ENCODE measurements at places on chromosomes 1 and 21. TPM values are rescaled to one million over a fixed set of nuclear protein-coding genes. Genes with fewer than 3 reads are reported as not detected.

GRCh38 chr1:168520832-168521231, 23.0 kb downstream of the XCL2 start:
- no peak overlapping the region for H3K4me3 ChIP-seq
- 0 out of 2 replicates have a peak, but pooled peaks cover 5% of the 10 kb centered on the region for H3K27me3 ChIP-seq
- no peak overlapping the region for H3K27ac ChIP-seq
- DNase-seq, result no peak
- no peaks in the 10 kb centered on the region for H3K4me1 ChIP-seq
- H3K36me3 ChIP-seq, result no peaks in the 10 kb centered on the region

- peak; percentile 96 for DNase-seq
- H3K4me3 ChIP-seq, result no peak overlapping the region
- no peak overlapping the region for H3K27ac ChIP-seq
- H3K36me3 ChIP-seq, result no peaks in the 10 kb centered on the region
- H3K4me1 ChIP-seq, result peaks cover 12% of the 10 kb centered on the region
- peaks cover 13% of the 10 kb centered on the region for H3K27me3 ChIP-seq
Measured at GRCh38 chr1:156445789-156446263, 54.7 kb downstream of the MEF2D start.

GRCh38 chr1:159090286-159091179, 14.0 kb upstream of the AIM2 start:
- H3K4me1 ChIP-seq, result peaks cover 11% of the 10 kb centered on the region
- peaks cover 13% of the 10 kb centered on the region for H3K27me3 ChIP-seq
- H3K27ac ChIP-seq, result no peak overlapping the region
- no peak overlapping the region for H3K4me3 ChIP-seq

DNA sequence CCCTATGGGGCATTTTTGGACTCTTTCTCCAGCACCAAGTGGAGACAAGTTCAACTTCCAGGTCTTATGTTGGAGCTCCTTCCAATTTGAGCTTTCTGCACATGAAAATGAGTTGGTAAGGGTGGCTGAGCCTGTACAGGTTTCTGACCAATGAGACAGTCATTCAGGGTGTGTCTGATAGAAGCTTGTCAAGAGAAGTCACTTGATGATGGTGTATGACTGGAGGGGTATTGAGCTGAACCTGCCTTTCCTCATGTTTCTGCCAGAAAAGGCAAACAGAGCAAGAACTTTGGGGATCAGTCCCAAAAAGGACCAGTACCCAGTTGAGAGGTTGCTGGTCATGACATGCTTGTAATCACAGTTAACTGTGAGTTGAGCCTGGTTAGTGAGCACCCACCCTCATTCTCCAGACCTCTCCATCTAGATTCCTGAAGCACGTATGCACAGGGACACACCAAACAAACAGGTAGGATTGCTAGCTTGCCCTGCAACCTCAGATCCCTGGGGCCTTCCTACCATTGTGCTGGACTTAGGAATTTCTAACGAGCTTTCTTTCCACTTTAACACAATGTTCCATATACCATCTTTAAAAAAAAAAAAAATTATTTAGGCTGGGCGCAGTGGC, 26.6 kb downstream of the FAM89A start:
- DNase-seq, result peak; percentile 41
- no peak overlapping the region for H3K4me3 ChIP-seq
- H3K36me3 ChIP-seq, result no peaks in the 10 kb centered on the region
- H3K4me1 ChIP-seq, result peaks cover 4% of the 10 kb centered on the region

- no peak overlapping the region for H3K27ac ChIP-seq
- H3K4me1 ChIP-seq, result no peaks in the 10 kb centered on the region
- no peak overlapping the region for H3K4me3 ChIP-seq
- H3K27me3 ChIP-seq, result no peaks in the 10 kb centered on the region
- DNase-seq, result no peak
Measured at GRCh38 chr21:36241717-36242116, 78.3 kb upstream of the MORC3 start.

The TLR5 gene
- total RNA-seq, result 1.2 TPM

- H3K4me1 ChIP-seq, result no peaks in the 10 kb centered on the region
- H3K27me3 ChIP-seq, result peaks cover 34% of the 10 kb centered on the region
- H3K27ac ChIP-seq, result no peak overlapping the region
- no peak for DNase-seq
- peaks cover 28% of the 10 kb centered on the region for H3K36me3 ChIP-seq
Measured at GRCh38 chr1:200856716-200857357, 15.9 kb upstream of the GPR25 start.

- no peak overlapping the region for H3K27ac ChIP-seq
- H3K4me1 ChIP-seq, result peaks cover 13% of the 10 kb centered on the region
- no peak overlapping the region for H3K4me3 ChIP-seq
- no peaks in the 10 kb centered on the region for H3K27me3 ChIP-seq
- DNase-seq, result no peak
Measured at GRCh38 chr1:150762552-150762951, 3.0 kb downstream of the CTSS start.

- H3K36me3 ChIP-seq, result no peaks in the 10 kb centered on the region
- peak overlapping the region; percentile 19 for H3K4me3 ChIP-seq
- no peaks in the 10 kb centered on the region for H3K27me3 ChIP-seq
- DNase-seq, result peak; percentile 70
- peaks cover 21% of the 10 kb centered on the region for H3K4me1 ChIP-seq
Measured at GRCh38 chr1:97989094-97989680, 68.4 kb upstream of the DPYD start.

The GADD45A gene
- 153 TPM for total RNA-seq

DNA sequence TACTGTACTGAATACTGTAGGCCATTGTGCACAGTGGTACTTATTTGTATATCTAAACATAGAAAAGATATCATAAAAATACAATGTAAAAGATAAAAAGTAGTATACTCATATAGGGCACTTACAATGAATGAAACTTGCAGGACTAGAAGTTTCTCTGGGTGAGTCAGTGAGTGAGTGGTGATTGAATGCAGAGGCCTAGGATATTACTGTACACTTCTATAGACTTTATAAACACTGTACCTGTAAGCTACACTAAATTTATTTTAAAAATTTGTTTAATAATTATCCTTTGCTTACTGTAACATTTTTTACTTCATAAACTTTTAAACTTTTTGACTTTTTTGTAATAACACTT, 82.5 kb downstream of the FGGY start:
- no peak overlapping the region for H3K4me3 ChIP-seq
- no peaks in the 10 kb centered on the region for H3K36me3 ChIP-seq
- no peak overlapping the region for H3K27ac ChIP-seq
- H3K27me3 ChIP-seq, result no peaks in the 10 kb centered on the region

GRCh38 chr1:41394959-41395956, 34.0 kb downstream of the FOXO6 start:
- H3K27me3 ChIP-seq, result no peaks in the 10 kb centered on the region
- DNase-seq, result no peak
- H3K27ac ChIP-seq, result no peak overlapping the region
- H3K4me1 ChIP-seq, result no peaks in the 10 kb centered on the region
- H3K4me3 ChIP-seq, result no peak overlapping the region

DNA sequence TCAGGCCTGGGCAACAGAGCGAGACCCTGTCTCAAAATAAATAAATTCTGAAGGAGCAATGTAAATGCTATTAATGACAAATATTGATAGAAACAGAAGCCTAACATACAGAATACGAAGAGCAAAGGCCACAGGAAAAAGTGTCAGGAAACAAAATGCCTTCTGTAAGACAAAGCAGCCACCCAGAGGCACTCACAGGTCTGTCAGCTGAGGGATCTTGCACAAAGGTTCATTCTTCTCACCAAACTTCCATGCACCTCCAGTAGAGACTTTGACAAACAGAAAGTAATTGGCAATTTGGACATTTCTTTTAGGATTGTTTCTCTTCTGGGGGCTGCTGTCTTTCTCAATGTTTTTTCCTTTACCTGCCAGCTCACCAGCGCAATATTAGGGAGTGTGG, 1.2 kb upstream of the ALDH9A1 start:
- H3K27me3 ChIP-seq, result no peaks in the 10 kb centered on the region
- no peak overlapping the region for H3K4me3 ChIP-seq
- no peak overlapping the region for H3K27ac ChIP-seq

- no peak overlapping the region for H3K27ac ChIP-seq
- H3K36me3 ChIP-seq, result no peaks in the 10 kb centered on the region
- no peaks in the 10 kb centered on the region for H3K4me1 ChIP-seq
- no peak overlapping the region for H3K4me3 ChIP-seq
Measured at GRCh38 chr21:34187935-34188334, 114.6 kb downstream of the MRPS6 start.

DNA sequence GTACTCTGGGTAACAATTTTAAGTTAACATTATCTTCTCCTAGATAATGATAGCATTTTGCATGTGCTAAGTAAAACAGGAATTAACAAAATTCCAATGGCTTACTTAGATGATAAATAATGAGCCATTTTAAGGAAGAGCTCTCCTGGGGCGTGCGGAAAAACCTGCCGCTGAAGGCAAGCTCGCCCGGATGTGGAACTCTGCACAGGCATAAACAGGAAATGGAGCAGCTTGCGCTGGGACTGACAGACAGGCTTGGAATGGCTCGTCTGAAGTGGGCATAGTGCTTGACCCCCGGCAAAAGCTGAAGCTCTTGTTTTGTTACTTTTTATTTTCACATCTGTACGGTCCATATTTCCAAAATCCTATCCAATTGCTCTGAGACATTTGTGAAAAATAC, 169.2 kb downstream of the ZNF281 start:
- H3K36me3 ChIP-seq, result no peaks in the 10 kb centered on the region
- no peak overlapping the region for H3K4me3 ChIP-seq
- DNase-seq, result no peak
- H3K4me1 ChIP-seq, result peaks cover 10% of the 10 kb centered on the region

GRCh38 chr1:172238965-172239364, 181.5 kb upstream of the C1orf105 start:
- H3K36me3 ChIP-seq, result no peaks in the 10 kb centered on the region
- H3K27me3 ChIP-seq, result no peaks in the 10 kb centered on the region
- DNase-seq, result no peak
- H3K4me3 ChIP-seq, result no peak overlapping the region

The PLD5 gene
- total RNA-seq, result not detected

- peaks cover 26% of the 10 kb centered on the region for H3K4me1 ChIP-seq
- H3K36me3 ChIP-seq, result peaks cover 13% of the 10 kb centered on the region
- H3K27ac ChIP-seq, result no peak overlapping the region
- no peaks in the 10 kb centered on the region for H3K27me3 ChIP-seq
Measured at GRCh38 chr21:37452227-37452626, 85.7 kb downstream of the DYRK1A start.

DNA sequence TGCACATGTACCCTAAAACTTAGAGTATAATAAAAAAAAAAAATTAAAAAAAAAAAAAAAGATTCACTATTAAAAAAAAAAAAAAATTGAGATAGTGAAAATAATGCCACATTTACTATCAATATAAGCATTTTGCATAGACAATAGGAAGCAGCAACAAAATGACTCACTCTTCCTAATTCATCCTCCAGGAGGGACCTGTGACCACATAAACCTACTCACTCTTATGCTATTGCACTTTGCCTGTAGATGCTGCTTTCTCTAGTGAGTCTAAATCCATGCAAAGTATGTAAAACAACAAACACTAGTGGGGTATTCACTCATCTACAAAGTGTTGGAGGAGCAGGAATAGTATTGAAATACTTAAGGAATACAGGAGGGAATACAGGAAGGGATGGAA, 2.9 kb downstream of the OR10J5 start:
- peak; percentile 34 for DNase-seq
- H3K36me3 ChIP-seq, result no peaks in the 10 kb centered on the region
- no peak overlapping the region for H3K27ac ChIP-seq
- peaks cover 54% of the 10 kb centered on the region for H3K27me3 ChIP-seq
- H3K4me3 ChIP-seq, result no peak overlapping the region

The LAX1 gene
- not detected for total RNA-seq

DNA sequence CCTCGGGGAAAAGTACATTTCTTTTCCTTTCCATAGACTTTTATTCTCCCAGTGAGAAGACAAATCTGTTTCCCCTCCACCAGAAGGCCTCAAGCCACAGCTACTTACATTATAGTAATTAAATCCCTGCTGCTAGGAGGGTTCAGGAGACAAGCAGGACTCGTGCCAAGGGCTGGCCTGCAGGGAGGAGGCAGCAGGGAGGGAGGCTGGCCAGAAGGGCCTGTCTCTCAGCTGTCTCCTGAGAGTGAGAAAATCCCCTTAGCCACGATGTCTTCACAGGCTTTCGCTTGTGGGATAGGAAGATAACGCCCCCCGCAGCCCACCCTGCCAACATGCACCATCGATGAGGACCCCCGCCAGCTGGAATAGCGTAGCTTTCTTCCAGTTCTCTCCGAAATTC, 14.0 kb downstream of the KCNN3 start:
- H3K27me3 ChIP-seq, result no peaks in the 10 kb centered on the region
- H3K4me1 ChIP-seq, result no peaks in the 10 kb centered on the region
- DNase-seq, result no peak
- H3K27ac ChIP-seq, result no peak overlapping the region

The STX12 gene
- 18.6 TPM for total RNA-seq

DNA sequence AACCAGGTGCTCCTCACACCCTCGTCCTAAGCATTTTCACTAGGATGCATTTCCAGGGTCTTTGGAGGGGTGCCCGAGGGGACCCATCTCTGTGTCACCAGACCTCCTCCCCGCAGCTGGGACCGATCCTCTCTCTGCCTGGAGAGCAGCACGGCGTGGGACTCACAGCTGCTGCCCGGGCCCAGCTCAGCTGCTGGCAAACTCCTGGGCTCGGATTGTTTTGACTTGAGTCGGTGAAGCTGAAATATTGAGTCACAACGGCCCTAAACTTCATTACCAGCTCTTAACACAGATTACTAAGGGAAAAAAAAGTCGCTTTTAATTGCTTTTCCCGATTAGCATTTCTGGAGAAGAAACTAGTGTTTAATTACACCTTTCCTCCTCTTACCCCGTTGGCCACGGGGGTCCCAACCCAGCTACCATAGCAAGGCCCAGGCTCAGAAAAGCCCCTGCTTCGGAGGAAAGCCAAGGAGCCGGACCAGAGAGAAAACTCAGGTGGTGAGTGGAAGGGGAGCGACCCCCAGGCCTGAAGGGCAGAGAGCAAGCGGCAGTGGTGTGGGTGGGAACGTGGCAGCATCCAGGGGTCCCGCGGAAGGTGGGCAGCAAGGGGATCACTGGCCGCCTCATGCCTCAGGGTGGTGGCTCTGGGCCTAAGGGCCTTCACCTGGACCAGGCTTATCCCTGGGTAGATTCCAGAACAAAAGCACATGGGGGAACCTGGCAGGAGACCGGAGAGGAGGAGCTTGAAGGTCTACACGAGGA, 41.7 kb downstream of the CASZ1 start:
- no peak overlapping the region for H3K27ac ChIP-seq
- H3K4me3 ChIP-seq, result no peak overlapping the region
- H3K36me3 ChIP-seq, result no peaks in the 10 kb centered on the region
- H3K4me1 ChIP-seq, result peaks cover 4% of the 10 kb centered on the region
- H3K27me3 ChIP-seq, result no peaks in the 10 kb centered on the region

- H3K4me3 ChIP-seq, result no peak overlapping the region
- peaks cover 33% of the 10 kb centered on the region for H3K4me1 ChIP-seq
- H3K27ac ChIP-seq, result no peak overlapping the region
Measured at GRCh38 chr1:91876040-91876470, 9.9 kb downstream of the TGFBR3 start.
